ENCODE measurements at places on chromosomes 11 and 22.

DNA sequence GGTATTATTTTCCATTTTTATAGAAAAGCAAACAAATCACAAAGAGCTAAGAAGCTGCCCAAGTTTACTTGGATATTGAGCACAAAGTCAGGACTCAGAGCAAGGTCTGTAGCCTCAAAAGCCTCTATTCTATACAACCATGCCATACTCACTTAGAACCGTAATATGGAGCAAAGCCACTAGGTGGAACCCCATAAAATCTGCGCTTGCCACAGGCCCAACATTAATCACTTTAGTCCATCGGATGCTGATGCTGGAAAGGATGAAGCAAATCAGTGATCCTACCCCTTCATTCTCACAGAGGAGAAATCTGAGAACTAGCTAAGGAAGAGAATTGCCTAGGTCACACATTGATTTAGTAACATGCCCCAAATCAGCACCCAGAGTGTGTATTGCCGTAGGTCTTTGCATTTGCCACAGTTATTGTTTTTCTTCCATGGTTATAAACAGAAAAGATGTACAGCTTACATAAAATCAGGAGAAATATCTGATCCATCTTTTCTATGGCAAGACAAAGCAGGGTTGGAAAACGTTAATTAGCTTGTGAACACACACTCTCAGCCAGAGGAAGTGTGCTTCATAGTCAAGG lies 56.7 kb upstream of the RAB38 start:
- DNase-seq, result no peak

- peak; percentile 29 for DNase-seq
Observed at GRCh38 chr22:31085928-31086327, 4.8 kb downstream of the SMTN start.

DNA sequence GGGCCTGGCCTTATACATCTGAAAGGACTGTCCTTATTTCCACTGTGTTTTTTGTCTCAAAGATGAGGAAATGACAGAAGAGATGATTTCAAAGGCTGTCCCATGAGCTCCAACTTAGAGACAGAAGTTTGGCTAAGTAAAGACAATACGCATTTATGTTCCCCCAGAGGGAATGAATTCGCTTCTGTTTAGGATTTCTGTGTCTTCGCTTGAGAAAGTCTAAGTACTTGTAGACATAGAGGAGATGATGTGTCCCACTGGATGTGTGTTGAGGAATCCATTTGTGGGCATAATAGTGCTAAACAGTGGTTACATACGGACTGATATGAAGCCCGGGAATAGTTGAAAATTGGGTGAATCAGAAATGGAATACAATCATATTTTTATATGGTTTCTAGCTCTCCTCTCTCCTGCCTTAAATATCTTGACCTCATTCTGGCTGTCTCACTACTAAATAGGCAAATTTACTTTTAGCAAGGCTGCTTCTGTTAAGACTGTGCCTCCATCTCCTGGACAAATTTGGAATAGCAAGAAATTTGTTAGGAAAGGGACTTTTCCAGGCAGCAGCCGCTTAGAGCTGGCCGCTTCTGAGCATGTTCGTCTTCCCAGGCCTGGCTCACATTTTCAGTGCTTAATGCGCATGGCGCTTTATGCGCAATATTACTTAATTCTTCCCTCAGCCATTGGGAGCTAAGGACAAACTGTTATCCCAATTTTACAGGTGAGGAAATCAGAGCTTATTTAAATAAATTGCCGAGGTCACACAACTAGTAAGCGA lies 1.9 kb upstream of the PEX26 start:
- peak; percentile 75 for DNase-seq

DNA sequence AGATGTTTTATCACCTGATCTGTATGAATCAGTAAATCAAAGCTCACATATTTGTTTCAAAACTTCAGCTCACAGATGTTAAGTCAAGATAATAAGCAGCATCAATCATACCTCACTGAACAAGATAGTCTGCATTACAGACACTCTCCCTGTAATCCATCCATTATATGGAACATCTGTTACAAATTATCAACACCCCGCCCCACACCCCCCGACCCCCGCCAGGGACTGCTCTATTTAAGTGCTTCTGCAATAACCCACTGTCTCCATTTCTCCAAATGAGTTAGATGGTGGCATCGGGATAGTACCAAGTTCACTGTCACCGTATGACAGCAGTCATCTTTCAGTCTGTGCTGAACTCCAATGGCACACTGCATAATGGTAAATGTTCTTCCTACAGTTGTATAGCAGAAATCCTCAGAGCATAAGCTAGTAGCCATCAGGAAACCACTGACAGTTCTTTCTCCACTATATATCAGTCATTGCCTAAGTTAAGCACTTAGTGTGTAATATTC lies 447.0 kb upstream of the ARHGAP42 start:
- no peak for DNase-seq

DNA sequence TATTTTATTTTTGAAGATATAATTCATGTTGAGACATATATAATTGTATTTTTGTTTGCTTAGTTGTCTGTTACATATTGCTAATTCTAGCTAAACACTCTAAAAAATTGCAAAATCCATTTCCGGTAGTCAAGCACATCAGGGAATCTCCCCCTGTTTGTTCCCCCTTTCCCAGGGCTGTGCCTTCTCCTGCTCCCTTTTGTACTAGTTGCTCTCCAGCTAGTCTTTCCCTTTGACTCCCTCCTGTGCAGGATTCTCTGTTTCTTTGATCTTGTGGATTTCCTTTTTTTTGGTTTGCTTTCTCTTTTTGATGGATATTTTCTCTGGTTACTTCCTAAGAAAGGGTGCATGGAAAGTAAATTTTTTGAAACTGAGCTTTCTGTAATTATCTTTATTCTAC lies 188.1 kb upstream of the PLET1 start:
- DNase-seq, result no peak

GRCh38 chr11:2775626-2776350 lies 76.0 kb upstream of the KCNQ1OT1 start:
- peak; percentile 14 for DNase-seq

GRCh38 chr11:133921513-133921912 lies 35.3 kb downstream of the IGSF9B start:
- no peak for DNase-seq

- no peak for DNase-seq
Observed at GRCh38 chr11:130199792-130200191, 40.2 kb downstream of the ST14 start.

- peak; percentile 47 for DNase-seq
Observed at GRCh38 chr11:62547691-62548281, 1.2 kb upstream of the AHNAK start.

DNA sequence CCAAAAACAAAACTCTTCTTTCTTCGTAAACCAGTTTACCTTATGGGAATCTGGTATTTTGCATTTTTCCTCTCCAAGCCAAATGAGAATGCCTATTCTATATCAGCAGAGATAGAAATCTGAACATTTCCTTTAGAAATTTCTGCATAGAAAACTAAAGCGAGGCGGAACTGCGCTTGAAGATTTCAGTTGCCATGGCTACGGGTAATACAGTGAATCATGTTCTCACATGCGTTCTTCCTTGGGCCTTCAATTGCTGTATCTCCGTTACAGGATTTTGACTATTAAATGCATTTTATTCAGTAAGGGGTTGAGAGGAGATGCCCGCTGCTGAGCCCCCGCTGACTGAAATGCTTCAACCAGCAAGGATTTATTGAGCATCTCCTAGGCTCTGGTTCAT lies 108.2 kb upstream of the CRYBB3 start:
- DNase-seq, result no peak

- DNase-seq, result no peak
Observed at GRCh38 chr11:111699579-111700156, 66.5 kb downstream of the PPP2R1B start.

GRCh38 chr22:37906364-37907008 lies 389 bp downstream of the MICALL1 start:
- DNase-seq, result peak; percentile 36

- DNase-seq, result no peak
Observed at GRCh38 chr11:78655561-78655960, 80.9 kb upstream of the NARS2 start.

DNA sequence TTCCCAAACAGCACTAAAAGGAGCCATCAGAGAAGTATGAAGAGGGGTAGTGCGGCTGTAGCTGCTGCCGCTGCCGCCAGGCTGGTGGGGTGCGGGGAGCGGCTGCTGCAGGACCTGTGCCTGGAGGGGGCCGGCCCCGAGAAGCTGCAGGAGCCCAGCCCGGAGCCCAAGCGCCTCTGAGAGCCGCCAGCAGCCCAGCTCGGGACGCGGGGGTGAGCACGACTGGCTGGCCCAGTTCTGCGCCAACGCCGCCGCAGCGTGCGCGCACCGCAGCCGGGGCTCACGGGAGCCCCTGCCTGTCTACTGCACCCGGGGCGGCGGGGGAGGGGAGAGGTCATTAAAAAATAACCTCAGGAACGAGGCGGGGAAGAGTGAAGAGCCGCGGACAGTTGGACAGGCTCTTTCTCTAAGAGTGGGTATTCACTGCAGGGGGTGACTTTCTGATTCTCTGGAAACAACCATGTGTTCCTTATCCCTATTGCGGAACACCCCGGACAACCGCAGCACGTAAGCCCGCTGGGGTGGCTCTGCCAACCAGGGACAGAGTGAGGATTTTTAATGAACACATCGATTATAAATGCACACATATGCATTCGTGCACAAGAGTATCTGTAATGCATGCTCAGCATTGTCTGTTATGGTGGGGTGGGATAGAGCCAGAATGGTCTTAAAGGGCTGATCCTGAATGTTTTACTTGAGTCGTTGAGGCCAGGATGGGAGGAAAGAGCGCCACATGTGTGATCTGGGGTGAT lies 453 bp downstream of the GAS2 start:
- DNase-seq, result peak; percentile 44

GRCh38 chr22:30922151-30922611 lies 46.4 kb downstream of the MORC2 start:
- DNase-seq, result peak; percentile 77

GRCh38 chr22:28058036-28058435 lies 139.0 kb upstream of the PITPNB start:
- DNase-seq, result no peak

- DNase-seq, result no peak
Observed at GRCh38 chr11:6481924-6482275, 599 bp downstream of the TIMM10B start.

- DNase-seq, result no peak
Observed at GRCh38 chr11:6504166-6504565, 7.1 kb downstream of the DNHD1 start.

DNA sequence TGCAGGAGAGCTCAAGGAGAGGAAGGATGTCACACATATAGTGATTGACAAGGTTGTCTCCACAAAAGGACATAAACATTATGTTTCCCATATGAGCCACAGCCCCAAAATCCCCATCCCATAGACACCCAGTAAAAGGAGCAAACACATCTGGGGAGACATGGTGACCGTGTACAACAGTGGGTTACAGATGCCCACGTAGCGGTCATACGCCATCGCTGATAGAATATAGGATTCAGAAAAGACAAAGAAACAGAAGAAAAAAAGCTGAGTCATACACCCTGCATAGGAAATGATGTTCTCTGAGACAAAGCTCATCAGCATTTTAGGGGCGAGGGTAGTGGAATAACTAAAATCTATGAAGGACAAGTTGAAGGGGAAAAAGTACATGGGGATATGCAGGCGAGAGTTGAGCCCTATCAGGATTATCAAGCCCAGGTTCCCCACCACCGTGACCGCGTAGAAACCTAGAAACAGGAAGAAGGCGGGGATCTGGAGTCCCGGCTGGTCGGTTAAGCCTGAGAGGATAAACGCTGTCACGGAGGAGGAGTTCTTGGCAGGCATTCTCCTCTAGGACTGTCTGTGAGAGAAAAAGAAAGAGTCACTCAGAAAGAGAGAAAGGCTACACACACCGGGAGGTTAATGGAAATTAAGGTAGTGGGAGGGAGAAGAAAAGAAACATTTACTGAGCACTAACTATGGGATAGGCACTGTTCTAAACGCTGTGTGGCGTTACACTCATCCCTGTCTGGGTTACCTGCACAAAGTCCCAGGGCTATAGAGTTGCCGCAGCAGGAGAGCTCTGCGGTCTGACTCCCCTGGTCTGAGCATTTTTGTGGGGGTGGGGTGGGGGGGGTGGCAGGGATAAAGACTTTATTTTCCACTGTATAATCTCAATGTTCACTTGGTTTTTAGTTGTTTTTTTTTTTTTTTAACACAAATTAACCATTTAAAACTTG lies 36.1 kb upstream of the OR8B8 start:
- DNase-seq, result no peak

- no peak for DNase-seq
Observed at GRCh38 chr11:87036756-87037449, 831 bp upstream of the TMEM135 start.

GRCh38 chr11:112727341-112727841 lies 233.8 kb upstream of the NCAM1 start:
- DNase-seq, result no peak

DNA sequence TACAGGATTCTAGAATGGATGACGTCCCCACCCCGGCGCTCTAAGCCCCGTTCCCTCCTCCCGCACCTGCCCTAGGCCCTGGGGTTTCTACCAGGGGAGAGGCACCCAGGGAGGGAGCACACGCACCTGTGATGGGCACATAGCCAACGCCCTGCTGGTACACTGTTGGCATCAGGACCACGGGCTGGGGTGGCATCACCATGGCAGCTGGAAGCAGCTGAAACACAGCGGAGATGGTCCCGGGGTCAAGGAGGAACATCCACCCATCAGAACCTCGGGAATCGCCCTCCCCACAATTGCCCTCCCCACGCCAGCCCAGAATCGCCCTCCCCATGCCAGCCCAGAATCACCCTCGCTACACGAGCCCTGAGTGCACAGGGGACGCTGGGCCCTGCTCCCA lies 23.6 kb downstream of the TOLLIP start:
- no peak for DNase-seq

DNA sequence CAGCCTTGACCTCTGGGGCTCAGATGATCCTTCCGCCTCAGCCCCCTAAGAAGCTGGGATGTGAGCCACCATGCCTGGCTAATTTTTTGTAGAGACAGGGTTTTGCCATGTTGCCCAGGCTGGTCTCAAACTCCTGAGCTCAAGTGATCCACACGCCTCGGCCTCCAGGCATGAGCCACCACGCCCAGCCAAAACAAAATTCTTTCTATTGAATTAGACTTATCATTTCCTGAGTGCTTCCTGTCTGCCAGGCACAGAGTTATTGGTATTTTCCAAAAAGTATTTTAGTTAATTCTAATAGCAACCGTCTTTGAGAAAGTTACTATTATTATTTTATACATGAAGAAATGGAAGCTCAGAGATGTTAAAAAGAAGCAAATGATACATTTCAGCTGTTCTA lies 61.4 kb upstream of the LMO2 start:
- DNase-seq, result no peak

DNA sequence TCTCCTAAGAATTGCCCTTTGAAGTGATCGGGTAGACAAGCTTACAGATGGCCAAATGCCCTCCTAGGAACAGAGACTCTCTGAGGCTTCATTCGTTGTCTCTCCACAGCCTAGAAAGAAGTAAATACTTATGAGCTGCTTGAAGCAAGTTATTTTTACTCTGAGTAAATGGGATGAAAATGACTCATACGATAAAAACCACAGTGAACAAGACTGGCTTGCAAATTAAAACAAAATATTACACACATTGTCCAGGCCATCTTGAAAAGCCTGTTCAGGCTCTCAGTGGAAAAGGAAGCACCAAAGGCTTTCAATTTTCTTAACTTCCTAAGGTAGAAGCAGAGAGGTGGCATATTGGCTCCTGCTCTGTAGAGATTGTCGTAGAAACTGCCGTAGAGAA lies 294.2 kb downstream of the NELL1 start:
- DNase-seq, result no peak
